Activated CD8-positive, alpha-beta memory T cell treated with anti-CD3 and anti-CD28 coated beads for 1 hour (primary cell): ENCODE measurements at places on chromosomes 11 and 22.

GRCh38 chr11:16468735-16469453, 112.5 kb upstream of the SOX6 start:
- no peak for DNase-seq

- peak; percentile 44 for DNase-seq
Observed at GRCh38 chr11:14075118-14076078, 112.9 kb downstream of the SPON1 start.

DNA sequence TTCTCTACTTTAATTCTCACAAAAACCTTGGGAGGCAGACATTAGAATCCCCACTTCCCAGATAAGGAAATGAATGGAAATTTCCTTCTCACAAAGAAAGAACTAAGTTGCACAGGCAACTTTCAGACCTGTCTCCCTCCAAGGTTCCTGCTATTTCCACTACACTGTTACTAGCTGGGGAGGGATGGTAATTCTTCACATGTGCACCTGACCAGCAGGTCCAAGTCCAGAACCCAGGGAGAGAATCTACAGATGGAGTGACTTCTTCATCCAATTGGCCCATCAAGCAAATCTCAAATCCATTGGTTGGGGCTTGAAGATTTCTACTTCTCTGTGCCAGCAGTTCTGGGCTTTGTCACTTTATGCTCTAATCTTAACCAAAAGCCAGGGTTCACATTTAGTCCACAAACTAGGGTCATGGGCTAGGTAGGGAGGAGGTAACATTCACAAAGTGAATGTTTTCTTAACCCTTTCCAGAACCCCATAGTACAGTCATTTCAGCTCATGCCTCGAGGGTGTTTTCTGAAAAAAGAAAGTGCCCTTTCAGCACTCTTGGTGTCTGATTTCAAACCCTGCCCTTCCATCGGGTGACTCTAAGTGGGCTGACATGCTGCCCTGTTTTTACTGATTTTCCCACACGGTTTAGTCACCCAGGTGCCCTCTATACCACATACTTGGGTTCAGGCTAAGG, 2.7 kb downstream of the POU2AF1 start:
- no peak for DNase-seq

GRCh38 chr11:11458485-11458884, 105.4 kb upstream of the CSNK2A3 start:
- no peak for DNase-seq

DNA sequence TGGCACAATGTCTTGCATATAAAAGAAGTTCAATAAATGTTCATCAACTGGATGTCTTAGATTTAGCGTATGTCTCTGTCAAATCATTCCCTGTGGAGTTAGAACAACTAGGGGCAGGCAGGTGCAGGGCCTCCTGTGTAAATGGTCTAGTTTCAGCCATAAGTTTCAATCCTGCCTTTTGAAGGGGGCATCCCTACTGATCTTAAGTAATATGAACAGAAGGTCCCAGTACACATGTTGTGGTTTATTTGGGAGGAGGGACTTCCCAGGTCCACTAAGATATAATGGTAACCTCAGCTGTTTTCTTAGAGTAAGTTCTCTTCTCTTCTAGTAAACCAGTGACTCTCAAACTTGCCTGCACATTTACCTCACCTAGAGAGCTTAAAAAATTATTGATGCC, 19.8 kb downstream of the TTC12 start:
- DNase-seq = no peak

DNA sequence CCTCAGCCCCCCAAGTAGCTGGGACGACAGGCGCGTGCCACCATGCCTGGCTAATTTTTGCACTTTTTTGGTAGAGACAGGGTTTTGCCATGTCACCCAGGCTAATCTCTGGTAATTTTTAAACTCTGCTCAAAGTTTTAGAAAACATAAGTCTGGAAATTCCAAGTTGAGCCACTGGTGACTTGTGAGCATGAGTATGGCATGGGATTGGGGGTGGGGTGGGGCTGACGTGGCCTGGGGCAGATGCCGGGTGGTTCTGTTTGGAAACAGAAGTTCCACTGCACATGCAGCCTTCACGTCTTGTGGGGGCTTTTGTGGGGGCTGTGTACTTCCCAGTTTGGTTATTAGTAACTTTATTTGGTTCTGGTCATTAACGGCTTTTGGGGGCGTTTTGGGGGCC, 67.3 kb downstream of the PTPRJ start:
- DNase-seq = no peak

- DNase-seq = no peak
Observed at GRCh38 chr11:77126861-77127234, 1.2 kb upstream of the MYO7A start.

DNA sequence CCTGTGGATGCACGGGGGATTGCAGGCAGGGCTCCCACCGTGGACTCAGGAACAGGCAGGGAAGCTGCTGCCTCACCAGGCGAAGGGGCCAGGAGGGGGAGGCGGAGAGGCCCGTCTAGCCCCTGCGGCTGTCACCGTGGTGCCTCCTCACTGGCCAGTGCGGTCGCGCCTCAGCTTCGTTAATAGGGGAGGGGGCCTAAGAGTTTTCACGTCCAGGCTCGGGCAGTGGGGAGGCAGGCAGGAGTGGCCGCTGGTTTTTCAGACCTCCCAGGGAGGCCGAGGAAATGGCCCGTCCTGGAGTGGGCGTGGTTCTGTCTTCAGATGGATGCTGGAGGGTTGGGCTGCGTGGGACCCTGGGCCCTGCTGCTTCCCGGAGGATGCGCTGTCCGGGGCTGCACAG, 91.1 kb upstream of the B3GAT1 start:
- no peak for DNase-seq

DNA sequence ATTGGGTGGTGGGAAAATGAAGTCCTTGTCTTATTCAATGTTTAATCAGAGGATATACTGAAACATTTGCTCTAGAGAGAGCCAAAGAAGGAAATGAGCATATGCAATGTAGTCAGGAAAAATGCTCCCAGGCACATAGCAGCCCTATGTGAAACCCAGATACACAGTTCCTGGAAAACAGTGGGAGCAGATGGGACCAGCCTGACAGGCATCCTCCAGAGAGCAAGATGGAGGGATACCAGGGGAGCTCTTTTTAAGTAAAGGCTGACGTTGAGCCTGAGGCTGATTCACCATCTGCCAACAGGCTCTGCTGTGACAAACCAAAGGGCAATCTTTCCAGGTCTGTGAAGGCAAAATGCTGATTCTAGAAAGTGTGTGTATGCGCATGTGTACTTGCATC, 559.4 kb upstream of the KIRREL3 start:
- no peak for DNase-seq

GRCh38 chr11:95647871-95648270, 141.7 kb downstream of the FAM76B start:
- DNase-seq = no peak

DNA sequence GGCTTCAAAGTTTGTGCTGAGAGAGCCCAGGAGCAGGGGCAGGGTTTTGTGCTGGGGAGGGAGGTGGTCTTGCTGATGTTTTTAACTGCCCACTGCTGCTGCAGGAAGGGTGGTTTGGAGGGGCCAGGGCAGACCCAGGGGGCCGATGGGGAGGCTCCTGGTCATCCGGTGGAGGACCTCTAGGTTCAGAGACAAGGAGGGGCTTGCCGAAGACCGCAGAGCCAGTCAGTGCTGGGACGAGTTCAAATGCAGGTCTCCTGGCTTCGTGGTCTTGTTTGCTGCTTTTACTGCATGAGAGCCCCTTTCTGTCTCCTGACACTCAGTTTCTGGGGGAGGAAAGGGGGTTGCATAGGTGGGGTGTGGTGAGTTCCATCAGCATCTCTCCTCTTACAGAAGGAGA, 26.0 kb downstream of the CACNA1I start:
- no peak for DNase-seq
